ENCODE measurements at places on chromosomes 12 and 14. TPM values are rescaled to one million over a fixed set of nuclear protein-coding genes. Genes with fewer than 3 reads are reported as not detected.
A peak's percentile ranks its signal among the peaks of the same experiment; 100 is the strongest.

RTN1 gene
- total RNA-seq = 0.97 TPM

GRCh38 chr12:54411391-54412241, 7.5 kb downstream of the ITGA5 start:
- DNase-seq = peak; percentile 88

- no peak for DNase-seq
Measured at GRCh38 chr14:29536886-29537511, 390.6 kb downstream of the PRKD1 start.

DNA sequence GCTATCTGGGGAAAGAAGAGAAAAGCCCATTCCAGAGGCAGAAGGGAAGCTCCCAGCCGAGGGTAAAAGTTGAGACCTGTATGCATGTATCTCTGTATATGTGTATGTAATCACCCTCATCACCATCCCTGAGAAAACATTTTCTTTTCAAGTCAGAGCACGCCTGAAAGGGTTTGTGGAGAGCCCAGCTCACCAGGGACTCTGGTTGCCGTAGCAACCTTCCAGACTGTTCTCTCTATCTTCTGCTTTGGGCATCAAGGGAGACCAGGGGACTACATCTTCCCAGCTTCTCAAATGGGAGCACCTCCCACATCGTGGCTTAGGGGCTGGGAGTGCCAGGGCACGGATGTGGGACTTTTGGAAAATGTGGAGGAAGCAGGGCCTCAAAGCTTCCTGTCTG, 93.5 kb downstream of the GALNT8 start:
- no peak for DNase-seq

DNA sequence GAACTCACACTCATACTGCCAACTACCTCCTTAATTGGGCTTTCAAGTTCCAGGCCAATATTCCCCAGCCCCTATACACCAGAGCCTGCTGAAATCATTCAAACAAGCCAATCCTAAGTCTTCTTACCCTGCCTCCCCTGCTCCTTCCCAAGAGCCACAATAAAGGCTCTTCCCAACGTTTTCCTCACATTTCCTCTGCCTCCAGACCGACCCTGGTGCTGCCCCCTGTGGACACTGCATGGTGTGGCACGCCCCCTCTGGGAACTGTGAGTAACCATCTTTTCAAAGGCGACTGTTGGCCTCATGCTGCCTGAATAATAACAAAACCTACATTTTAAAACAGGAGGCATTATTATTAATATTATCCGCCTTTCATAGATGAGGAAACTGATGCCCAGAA, 111.6 kb upstream of the NOS1 start:
- DNase-seq = no peak

DNA sequence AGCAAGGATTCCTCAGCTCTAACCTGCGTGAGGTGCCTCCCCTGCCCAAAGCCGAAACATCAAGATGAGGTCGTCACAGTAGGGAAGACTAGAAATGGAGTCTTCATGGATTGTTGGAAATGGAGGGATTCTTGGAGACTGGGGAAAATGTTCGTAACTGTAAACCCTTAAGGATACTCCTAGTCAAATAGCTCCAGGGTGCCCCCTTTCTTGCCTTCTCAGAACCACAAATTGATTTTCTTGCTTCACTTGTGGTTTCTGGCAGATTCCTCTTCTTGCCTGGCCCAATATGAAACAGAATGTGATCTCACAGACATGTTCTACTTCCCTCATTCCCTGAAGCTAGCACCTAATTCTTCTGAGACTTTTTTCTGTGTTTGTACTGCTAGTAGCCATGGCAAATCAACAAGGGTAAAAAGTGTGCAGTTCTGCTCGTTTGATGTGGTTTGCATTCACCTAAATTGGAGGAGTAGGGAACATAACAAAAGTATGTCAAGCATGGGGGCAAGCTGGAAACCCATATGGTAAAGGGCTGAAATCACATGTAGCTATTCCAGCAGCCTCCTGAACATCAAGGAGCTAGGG, 332.0 kb downstream of the PAWR start:
- no peak for DNase-seq

GRCh38 chr14:102295270-102295669, 9.7 kb downstream of the MOK start:
- no peak for DNase-seq

KRT74 gene
- total RNA-seq = not detected

SELPLG gene
- 3.1 TPM for total RNA-seq

DNA sequence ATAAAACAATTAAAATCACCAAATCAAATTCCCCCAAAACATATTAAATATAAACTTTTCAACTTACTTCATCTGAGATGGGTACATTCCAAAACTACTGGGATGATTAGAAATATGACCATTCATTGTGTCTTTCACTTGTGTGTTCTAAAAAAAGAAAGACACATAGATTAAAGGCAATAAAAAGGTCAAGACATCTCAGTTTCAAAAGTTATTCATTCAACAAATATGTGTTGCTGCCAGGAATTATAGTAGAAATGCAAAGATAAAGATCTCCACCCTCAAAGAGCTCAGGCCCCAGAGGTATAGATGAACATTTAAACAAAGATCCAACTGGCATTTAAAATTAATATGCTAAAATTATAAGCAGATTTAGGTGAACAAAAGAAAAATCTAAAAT, 106.4 kb downstream of the EPS8 start:
- DNase-seq = no peak

DNA sequence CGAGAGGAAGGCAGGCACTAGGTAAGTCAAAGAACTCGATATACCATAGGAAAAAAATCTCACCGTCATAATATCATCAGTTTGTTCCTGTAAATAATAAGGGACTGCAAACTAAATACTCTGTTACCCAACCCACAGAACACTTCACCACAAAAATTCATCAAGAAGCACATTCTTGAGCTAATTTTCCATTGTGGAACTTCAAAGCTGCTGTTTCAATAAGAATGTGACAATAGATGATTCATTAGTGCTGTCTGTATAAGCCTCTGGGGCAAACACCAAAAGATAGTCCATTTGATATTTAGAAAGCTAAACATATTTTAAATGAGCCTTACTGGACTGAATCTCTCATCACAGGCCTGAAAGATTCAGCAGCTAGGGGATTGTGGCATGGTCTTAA, 219.4 kb downstream of the KSR2 start:
- DNase-seq = no peak

DNA sequence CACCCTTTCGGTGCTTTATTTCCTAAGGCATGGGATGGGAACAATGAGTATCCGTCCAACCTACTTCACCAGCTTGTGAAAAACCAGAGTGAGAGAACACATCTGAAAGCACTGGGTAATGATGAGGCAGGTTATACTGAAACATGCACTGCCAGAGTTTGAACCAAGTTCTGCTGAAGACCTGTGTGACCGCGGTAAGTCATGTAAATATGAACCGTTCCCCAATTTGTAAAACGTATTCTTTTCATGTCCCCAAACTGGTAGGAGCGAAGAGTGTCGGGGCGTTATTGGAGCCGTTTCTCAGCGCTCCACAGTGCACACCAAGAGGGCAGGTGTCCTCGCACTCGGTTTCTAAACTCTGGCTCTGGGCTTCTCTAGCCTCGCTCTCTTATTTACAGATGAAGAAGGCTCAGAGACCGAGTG, 788 bp upstream of the NGDN start:
- no peak for DNase-seq

RPS26 gene
- 39.5 TPM for total RNA-seq

GRCh38 chr14:39988939-39989338, 556.7 kb upstream of the FBXO33 start:
- DNase-seq = no peak

TAS2R7 gene
- not detected for total RNA-seq

DNA sequence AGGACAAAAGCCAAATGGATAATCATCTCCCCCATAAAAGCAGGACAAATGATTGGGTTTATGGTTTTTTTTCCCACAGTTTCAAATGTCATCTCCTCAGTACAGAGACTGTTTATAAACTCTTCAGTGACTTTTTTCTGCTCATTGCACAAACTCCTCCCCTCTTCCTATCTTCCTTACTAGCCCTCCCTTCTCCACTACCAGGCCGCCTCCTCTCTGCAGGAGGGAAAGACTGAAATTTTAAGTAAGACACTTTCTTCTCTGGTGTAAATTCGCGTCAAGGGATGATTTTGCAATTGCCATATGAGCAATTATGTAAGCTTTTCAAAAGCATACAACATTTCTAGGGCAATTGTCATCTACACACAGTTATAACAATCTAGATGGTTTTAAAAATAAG, 37.0 kb downstream of the BTG1 start:
- DNase-seq = no peak

CD163L1 gene
- 3.1 TPM for total RNA-seq
